H4 (cell line): ENCODE measurements at places on chromosomes 6 and 20.
A peak's percentile ranks its signal among the peaks of the same experiment; 100 is the strongest.

DNA sequence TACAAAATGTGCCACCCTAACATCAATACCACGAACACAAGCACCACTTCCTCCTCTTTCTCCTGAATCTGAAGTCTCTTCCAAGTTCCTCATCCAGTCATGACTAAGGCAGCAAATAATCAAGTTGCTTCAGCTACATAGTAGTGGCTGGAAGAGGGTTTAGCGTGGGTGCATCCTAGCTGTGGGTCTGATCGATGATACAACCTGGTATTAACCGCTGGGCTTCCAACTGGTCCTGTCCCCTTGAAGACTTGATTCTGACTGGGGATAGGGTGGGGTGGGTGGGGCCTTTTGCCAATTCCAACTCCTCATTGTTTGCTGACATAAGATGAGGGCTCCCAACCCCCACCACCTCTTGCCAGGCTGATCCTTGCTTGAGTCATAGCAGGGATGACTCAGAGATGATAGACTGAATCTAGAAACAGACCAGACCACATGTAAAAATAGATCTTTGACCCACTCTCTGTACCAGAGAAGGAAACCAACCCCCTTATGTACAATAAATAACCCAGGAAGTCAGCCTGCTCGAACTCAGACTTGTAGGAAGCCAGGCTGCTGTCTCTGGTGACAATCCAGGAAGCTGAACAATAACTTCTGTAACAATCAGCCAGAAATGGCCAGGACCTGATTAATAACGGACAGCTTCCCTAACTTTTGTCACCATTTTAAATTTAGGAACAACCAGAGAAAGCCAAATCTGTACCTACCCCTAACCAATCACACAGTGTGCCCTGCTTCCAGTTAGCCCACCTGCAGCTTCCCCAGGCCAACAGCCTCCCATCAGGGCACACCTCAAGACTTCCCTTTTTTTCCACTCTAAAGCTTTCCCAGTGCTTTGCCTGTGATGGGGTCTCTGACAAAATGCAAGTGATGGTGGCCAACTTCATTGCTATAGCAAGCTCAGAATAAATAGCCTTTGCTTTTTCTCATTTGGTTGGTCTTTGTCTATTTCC is 68.9 kb upstream of the FAM184A start:
- peak; percentile 89 for DNase-seq

DNA sequence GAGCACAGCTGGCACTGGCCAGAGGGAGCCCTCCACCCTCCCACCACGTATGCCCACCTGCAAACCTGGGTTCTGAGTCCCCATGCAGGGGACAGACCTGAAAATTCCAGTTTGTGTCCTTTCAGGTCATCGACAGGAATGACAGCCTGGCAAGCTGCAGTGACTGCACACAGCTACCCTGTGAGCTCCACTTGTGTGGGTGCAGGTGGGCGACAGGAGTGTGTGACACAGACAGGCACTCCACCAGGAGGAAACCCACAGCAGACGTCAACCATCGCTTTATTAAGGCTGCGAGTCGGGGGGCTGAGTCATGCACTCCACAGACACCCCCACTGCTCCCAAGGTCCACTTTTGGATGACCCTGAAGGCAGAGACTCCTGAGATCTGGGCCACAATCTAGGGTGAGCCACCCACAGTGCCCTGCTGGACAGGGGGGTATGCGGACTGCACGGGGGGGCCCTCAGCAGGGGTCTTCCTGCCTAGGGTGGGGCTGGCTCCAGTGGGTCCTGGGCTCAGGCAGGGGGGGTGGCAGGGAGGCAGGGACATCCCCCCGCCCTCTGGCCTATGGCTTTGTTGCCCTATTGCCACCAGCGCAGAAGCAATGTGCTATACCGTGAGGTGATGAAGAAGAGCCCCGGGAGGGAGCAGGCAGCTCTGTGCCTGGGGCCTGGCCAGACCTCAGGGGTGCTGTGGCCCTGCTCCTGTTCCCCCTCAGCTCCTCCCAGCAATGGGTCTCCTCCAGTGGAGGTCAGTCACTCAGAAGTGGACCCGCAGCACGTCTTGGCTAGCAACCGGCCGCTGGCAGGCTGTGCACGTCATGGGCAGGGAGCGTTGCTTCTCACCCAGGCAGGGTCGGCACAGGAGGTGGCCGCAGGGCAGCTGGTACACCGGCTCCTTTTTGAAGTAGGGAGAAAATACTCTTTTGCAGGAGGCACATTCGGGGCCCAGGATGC is 25.1 kb upstream of the AVP start:
- DNase-seq: no peak

DNA sequence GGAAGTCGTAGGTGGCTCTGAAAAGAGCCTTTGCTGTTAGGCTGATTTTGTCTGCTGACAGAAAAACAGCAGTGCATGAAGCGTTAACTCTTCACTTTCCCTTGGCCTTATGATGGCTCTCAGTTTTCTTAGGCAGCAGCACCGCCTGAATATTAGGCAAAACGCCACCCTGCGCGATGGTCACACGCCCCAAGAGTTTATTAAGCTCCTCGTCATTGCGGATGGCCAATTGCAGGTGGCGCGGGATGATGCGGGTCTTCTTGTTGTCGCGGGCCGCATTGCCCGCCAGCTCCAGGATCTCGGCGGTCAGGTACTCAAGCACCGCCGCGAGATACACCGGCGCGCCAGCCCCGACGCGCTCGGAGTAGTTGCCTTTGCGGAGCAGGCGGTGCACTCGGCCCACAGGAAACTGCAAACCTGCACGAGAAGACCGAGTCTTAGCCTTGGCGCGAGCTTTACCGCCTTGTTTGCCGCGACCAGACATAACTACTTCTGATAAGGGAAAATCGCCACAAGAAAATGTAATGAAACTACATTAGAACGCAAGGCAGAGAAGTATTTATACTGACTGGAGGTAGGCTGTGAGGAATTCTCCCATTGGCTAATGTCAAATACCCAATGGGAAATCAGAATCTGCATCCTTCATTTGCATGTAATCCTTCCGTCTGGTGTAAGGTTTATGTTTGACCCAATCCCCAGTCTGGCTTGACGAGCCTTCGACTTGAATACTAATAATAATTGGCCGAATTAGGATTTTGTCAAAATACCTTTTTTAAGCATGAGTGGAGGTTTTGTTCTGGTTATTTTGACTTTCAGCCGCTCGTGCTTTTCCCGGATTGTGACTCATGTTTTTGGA is 53.9 kb upstream of the HFE start:
- DNase-seq: peak; percentile 97

- peak; percentile 93 for DNase-seq
These were observed 15.7 kb upstream of the FAM83C start for GRCh38 chr20:35307666-35308653.
